Adrenal gland (tissue), 19 donors: ENCODE measurements at places on chromosomes 1 and 21. TPM values are rescaled to one million over a fixed set of nuclear protein-coding genes. Genes with fewer than 3 reads are reported as not detected.

DNA sequence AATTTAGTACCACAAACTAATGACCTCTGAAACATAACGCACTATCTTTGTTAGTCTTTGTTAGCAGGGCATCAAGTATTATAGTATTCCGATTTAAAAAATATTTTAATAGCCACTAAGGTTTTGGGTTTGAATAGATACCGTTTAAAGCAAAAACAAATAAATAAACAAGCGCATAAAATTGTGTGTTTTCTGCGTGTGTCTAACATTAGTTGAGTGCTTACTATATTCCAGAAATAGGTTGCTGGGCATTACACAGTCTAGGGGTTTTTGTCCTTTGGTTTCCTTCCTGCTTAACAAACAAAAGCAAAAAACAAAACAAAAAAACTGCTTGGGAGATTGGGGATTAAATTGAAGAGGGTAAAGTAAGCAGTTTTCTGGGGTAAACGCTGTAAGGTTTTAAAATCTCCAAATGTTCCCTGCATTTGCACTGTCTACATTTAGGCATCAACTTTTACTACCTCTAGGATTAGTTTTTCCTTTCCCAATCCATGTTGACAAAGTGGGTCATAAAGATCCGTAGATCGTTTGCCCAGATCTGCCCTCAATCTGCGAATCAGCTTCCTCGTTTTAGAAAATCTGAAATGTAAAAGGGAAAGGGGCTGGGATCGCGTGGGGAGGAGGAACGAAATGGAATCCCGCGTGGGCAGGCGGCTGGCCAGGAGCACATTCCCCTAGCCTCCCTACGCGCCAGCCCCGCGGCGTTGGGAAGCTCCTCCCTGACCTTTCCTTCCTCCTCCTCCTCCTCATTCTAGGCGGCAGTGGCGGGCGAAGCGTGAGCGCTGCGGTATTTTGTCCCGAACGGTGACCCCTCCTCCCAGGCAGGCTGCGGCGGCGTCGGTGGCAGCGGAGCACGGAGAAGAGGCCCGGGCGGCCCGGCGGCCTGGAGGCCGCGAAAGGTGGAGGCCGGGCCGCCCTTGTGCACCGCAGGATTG, at the start of gene KCTD3:
KCTD3 (plus strand) TSS at position 749 of the 935 bp plus-strand sequence. CDS start 382 bp downstream, outside the sequence.
- peak; percentile 92 for DNase-seq
- no peaks in the 10 kb centered on the region for H3K36me3 ChIP-seq
- H3K4me1 ChIP-seq, result peaks cover 15% of the 10 kb centered on the region
- peak within 1 kb of the TSS; percentile 96 for H3K4me3 ChIP-seq
- no peaks in the 10 kb centered on the region for H3K27me3 ChIP-seq

DNA sequence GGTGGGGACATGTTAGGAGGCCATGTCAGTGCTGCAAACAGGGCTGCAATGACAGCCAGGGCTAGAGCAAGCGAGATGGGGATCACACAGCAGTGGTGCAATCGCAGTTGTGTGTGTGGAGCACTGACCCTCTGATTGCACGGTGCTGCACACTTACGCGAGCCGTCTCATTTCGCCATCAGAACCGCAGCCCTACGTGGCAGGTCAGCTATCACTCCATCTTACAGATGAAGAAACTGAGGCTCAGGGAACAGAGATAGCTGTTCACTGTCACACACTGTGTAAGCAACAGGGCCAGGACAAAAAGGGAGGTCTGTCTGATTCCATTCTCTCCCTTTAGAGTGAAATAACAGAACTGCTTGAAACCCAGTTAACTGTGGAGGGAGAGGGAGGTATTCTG, 104.8 kb upstream of the SLC45A1 start:
- no peaks in the 10 kb centered on the region for H3K27me3 ChIP-seq
- H3K4me1 ChIP-seq, result peaks cover 21% of the 10 kb centered on the region
- no peak overlapping the region for H3K27ac ChIP-seq
- no peak for DNase-seq
- no peak overlapping the region for H3K4me3 ChIP-seq
- H3K36me3 ChIP-seq, result no peaks in the 10 kb centered on the region

GRCh38 chr1:25616987-25617624, 515 bp downstream of the MAN1C1 start:
- H3K4me3 ChIP-seq, result peak overlapping the region; percentile 58
- H3K27me3 ChIP-seq, result no peaks in the 10 kb centered on the region
- peaks cover 45% of the 10 kb centered on the region for H3K4me1 ChIP-seq
- DNase-seq, result no peak
- peak overlapping the region; percentile 86 for H3K27ac ChIP-seq
- no peaks in the 10 kb centered on the region for H3K36me3 ChIP-seq

DNA sequence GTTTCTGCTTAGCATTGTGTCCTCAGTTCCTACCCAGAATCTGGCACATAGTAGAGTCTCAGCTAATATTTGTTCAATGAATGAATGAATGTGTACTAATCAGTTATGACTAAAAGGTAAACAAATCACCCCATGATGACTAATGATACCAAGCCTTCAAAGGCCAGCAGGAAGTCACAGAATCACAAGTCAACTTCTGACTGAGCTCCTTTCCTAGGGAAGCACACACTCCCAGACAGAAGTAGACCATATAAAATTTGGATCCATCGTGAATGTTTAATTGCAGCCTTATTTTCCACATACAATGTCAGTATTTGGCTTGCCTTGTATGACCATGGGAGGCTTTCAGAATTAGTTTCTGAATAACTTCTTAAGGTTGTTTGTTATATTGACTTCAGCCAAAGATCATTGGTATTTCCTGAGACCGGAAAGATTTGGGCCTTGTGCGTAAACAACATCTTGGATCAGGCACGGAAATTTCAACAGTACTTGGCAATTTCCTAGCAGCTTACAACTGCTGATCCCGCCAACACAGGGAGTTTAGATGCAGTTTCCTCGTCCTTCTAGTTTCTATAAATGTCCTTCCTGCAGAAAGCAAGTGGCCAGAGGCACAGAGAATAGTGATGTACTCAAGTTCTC, 185.9 kb upstream of the ATP1B1 start:
- H3K27ac ChIP-seq, result peak overlapping the region; percentile 69
- H3K36me3 ChIP-seq, result no peaks in the 10 kb centered on the region
- H3K4me1 ChIP-seq, result peaks cover 18% of the 10 kb centered on the region
- no peaks in the 10 kb centered on the region for H3K27me3 ChIP-seq

GRCh38 chr1:185439727-185440415, 122.8 kb upstream of the IVNS1ABP start:
- DNase-seq, result peak; percentile 37
- no peaks in the 10 kb centered on the region for H3K36me3 ChIP-seq
- peaks cover 24% of the 10 kb centered on the region for H3K4me1 ChIP-seq
- no peaks in the 10 kb centered on the region for H3K27me3 ChIP-seq

Gene KLHDC8A
- polyA plus RNA-seq, result 60.9 TPM

Gene C8B
- not detected for polyA plus RNA-seq
